Neural crest cell (in vitro differentiated cells): ENCODE measurements at places on chromosomes 16 and 17. TPM values are rescaled to one million over a fixed set of nuclear protein-coding genes. Genes with fewer than 3 reads are reported as not detected.

DNA sequence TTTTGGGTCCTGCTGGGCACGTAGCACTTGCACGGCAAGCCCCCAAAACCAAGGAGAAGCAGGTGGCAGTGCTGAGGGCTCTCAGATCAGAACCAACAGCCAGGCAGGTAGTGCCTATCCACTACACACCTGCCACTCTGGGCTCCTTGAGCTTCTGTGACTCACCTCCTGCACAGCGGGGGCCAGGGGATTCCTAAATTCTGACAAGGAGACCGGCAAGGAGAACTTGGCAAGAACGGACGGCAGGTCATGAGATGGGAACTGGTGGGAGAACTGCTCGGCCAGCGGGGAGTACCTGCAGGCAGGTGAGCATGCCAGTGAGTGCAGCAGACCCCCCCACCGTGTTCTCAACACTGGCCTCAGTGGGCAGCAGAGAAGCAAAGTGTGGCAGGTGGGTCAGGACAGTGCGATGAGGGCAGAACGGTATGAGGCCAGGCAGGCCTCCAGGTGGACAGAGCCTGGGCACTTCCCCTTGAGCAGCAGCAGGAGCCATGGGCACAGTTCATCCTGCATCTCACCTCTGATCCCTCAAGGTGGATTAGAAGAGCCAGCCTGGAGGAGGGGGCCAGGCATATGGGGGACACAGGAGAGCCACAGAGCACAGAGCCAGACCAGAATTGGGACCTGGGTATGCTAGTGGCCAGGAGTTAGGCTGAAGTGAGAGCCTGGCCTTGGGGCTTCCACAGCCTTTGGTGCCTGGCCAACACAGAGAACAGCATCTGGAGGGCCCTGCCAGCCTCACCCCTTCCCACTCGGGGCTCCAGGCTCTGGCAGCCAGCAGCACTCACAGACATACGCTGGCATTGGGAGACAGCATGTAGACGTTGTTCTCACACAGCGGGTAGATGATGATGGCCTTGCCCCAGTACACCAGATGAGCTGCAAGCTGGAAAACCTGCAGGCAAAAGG, 14.7 kb downstream of the MPG start:
- H3K4me1 ChIP-seq = peaks cover 12% of the 10 kb centered on the region
- DNase-seq = no peak
- H3K4me3 ChIP-seq = no peak overlapping the region
- no peaks in the 10 kb centered on the region for H3K27me3 ChIP-seq
- no peak overlapping the region for H3K27ac ChIP-seq

GRCh38 chr16:89257281-89257731, 39.8 kb downstream of the ZNF778 start:
- H3K36me3 ChIP-seq = peaks cover 4% of the 10 kb centered on the region

DNA sequence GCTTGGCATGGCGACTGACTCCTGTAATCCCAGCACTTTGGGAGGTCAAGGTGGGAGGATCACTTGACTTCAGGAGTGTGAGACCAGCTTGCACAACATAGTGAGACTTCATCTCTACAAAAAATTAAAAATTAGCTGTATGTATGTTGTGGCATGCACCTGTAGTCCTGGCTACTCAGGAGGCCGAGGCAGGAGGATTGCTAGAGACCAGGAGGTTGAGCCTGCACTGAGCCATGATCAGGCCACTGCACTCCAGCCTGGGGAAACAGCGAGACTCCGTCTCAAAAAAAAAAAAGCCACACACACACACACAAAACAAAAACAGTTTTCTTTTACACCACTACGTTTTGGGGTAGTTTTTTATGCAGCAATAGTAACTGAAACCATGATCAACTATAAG, 89.0 kb upstream of the DHX40 start:
- no peaks in the 10 kb centered on the region for H3K27me3 ChIP-seq
- no peak for DNase-seq
- no peak overlapping the region for H3K27ac ChIP-seq
- no peak overlapping the region for H3K4me3 ChIP-seq
- no peaks in the 10 kb centered on the region for H3K36me3 ChIP-seq

DNA sequence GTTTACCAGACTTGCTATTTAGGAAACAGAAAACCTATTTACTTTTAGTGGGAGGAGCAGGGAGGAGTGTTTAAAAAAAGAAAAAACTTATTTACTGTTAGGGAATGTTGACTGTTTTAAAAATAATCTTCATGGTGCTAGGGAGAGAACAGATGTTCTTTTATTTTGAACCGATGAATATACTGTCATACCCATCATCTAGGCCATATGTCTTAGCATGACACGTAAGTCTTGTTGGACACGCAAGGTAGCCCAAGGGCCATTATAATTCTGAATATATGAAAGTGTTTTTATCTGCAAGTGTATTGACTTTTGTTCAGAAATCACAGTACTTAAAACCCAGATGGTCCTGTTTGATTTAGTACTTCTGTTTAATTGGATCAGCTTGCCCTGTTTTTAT, 11.6 kb downstream of the WIPF2 start:
- peaks cover 4% of the 10 kb centered on the region for H3K36me3 ChIP-seq
- DNase-seq = no peak
- H3K27ac ChIP-seq = no peak overlapping the region
- H3K27me3 ChIP-seq = no peaks in the 10 kb centered on the region
- H3K4me3 ChIP-seq = no peak overlapping the region

- no peak overlapping the region for H3K27ac ChIP-seq
- H3K36me3 ChIP-seq = no peaks in the 10 kb centered on the region
- H3K27me3 ChIP-seq = peaks cover 8% of the 10 kb centered on the region
- H3K4me3 ChIP-seq = no peak overlapping the region
Measured at GRCh38 chr16:66468321-66468965, 41.3 kb downstream of the BEAN1 start.

- no peaks in the 10 kb centered on the region for H3K27me3 ChIP-seq
- H3K36me3 ChIP-seq = no peaks in the 10 kb centered on the region
- H3K27ac ChIP-seq = peak overlapping the region; percentile 4
- H3K4me3 ChIP-seq = no peak overlapping the region
Measured at GRCh38 chr17:6186998-6187397, 116.8 kb downstream of the WSCD1 start.

The RNF43 gene
- total RNA-seq = 2.0 and 3.2 TPM in 2 replicates

DNA sequence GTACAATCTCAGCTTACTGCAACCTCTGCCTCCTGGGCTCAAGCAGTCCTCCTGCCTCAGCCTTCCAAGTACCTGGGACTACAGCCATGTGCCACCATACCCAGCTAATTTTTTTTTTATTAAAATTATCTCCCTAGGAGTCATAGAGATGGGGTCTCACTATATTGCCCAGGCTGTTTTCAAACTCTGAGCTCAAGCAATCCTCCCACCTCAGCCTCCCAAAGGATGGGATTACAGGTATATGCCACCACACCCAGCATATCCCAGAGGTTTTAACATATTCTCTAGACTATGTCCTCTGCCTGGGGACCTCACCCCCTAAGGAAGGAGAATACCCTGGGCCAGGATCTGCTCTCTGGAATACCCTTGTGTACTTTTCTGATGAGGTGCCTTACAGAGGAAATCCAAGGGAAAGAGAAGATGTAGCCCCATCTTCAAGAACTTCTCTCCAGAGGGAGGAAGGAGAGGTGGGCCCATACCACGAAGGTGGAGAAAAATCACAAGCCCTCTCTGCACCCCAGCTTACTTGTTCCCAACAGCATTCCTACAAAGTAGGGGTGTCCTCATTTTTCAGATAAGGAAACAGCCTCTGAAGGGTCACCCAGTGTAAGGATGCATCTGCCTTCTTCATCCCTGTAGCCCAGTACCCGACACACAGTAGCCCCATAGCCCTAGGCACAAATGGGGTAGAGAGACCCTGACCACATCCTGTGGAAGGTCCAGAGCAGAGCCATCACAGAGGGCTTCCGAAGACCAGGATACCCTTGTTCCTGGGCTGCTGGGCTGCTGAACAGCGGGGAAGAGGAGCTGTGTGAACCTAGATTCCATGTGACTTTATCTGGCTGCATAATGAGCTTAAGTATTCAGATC, 151.6 kb downstream of the SOCS1 start:
- no peaks in the 10 kb centered on the region for H3K27me3 ChIP-seq
- H3K27ac ChIP-seq = no peak overlapping the region
- H3K4me3 ChIP-seq = no peak overlapping the region
- no peak for DNase-seq
- H3K4me1 ChIP-seq = peaks cover 19% of the 10 kb centered on the region

- H3K27ac ChIP-seq = peak overlapping the region; percentile 83
- peaks cover 9% of the 10 kb centered on the region for H3K36me3 ChIP-seq
- H3K27me3 ChIP-seq = no peaks in the 10 kb centered on the region
- no peak overlapping the region for H3K4me3 ChIP-seq
- DNase-seq = no peak
Measured at GRCh38 chr17:1447052-1447451, 9.0 kb downstream of the CRK start.

DNA sequence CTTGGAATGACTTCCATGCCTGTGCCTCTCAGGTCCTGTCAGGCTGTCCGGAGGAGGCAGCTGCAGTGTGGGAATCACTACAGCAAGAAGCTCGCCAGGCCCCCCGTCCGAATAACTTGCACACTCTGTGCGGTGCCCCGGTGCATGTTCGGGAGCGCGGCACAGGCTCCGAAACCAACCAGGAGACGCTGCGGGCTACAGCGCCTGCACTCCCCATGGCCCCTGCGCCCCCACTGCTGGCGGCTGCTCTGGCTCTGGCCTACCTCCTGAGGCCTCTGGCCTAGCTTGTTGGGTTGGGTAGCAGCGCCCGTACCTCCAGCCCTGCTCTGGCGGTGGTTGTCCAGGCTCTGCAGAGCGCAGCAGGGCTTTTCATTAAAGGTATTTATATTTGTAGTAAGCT, 1.3 kb downstream of the NRN1L start:
- peaks cover 2% of the 10 kb centered on the region for H3K36me3 ChIP-seq
- no peak overlapping the region for H3K4me3 ChIP-seq
- peaks cover 5% of the 10 kb centered on the region for H3K4me1 ChIP-seq
- no peaks in the 10 kb centered on the region for H3K27me3 ChIP-seq
- DNase-seq = no peak

The ZFPM1 gene
- total RNA-seq = 11.1 and 11.2 TPM in 2 replicates

- no peaks in the 10 kb centered on the region for H3K4me1 ChIP-seq
- H3K4me3 ChIP-seq = no peak overlapping the region
- H3K36me3 ChIP-seq = peaks cover 12% of the 10 kb centered on the region
- no peaks in the 10 kb centered on the region for H3K27me3 ChIP-seq
Measured at GRCh38 chr17:9536061-9536460, 39.6 kb downstream of the STX8 start.

The KCNG4 gene
- not detected in 2 replicates for total RNA-seq

DNA sequence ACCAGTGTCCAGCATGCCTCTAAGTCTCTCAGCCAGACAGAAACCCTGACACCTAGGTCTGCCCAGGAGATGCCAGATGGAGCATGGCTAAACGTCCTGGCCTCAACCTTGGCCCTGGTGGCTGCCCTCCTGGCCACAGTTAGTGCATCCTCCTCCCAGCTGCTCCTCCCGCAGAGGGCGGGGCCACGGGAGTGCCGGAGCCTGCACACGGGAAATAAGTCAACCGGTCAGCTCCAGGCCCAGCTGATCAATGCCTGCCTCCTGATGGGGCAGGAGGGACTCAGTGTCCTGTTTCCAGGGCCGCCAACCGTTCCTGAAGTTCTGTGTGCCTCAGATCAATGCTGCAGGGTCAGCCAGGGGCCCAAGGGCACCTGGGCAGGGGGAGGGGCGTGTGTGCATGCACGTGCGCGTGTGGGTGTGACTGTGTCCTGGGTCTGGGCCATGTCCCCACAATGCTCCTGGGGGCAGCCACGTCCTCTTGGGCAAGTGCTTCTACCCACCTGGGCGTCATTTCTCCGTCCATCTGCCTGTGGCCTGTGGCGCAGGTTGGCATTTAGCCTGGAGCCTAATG, 4.6 kb upstream of the KCNJ12 start:
- no peak for DNase-seq
- peaks cover 19% of the 10 kb centered on the region for H3K27me3 ChIP-seq
- no peak overlapping the region for H3K4me3 ChIP-seq

The SSTR5 gene
- not detected in 2 replicates for total RNA-seq

- H3K4me3 ChIP-seq = peak overlapping the region; percentile 89
- H3K27me3 ChIP-seq = peaks cover 7% of the 10 kb centered on the region
- H3K36me3 ChIP-seq = peaks cover 2% of the 10 kb centered on the region
- peak overlapping the region; percentile 90 for H3K27ac ChIP-seq
- peak; percentile 35 for DNase-seq
- H3K4me1 ChIP-seq = peaks cover 57% of the 10 kb centered on the region
Measured at GRCh38 chr16:87391324-87391949, 699 bp upstream of the MAP1LC3B start.

GRCh38 chr17:27049104-27049784, 244.7 kb upstream of the WSB1 start:
- no peaks in the 10 kb centered on the region for H3K27me3 ChIP-seq
- H3K4me3 ChIP-seq = no peak overlapping the region
- H3K36me3 ChIP-seq = peaks cover 16% of the 10 kb centered on the region
- no peak for DNase-seq

The ZNF205 gene
- 19.7 and 21.1 TPM in 2 replicates for total RNA-seq

The CD7 gene
- not detected in 2 replicates for total RNA-seq

GRCh38 chr17:43935926-43936261, 6.4 kb downstream of the PPY start:
- no peak for DNase-seq
- peaks cover 13% of the 10 kb centered on the region for H3K4me1 ChIP-seq
- no peak overlapping the region for H3K4me3 ChIP-seq
- no peaks in the 10 kb centered on the region for H3K36me3 ChIP-seq
- peaks cover 8% of the 10 kb centered on the region for H3K27me3 ChIP-seq
- no peak overlapping the region for H3K27ac ChIP-seq

DNA sequence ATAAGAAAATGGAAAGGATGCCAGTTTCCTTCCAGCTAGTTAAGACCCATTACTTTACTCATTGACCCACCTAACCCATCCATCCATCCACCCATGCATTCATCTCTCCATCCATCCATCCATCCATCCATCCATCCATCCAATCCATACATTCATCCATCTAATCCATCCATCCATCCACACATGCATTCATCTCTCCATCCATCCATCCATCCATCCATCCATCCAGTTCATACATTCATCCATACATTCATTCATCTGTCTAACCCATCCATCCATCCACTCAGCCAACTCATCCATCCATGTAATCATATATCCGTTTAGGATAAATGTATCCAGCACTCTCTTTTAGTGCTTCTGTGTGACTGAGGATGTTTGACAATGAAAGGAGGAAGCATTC, 178.8 kb upstream of the CACNG3 start:
- no peaks in the 10 kb centered on the region for H3K36me3 ChIP-seq
- no peak overlapping the region for H3K4me3 ChIP-seq
- no peak overlapping the region for H3K27ac ChIP-seq
- H3K27me3 ChIP-seq = peaks cover 4% of the 10 kb centered on the region
- H3K4me1 ChIP-seq = no peaks in the 10 kb centered on the region
- no peak for DNase-seq

DNA sequence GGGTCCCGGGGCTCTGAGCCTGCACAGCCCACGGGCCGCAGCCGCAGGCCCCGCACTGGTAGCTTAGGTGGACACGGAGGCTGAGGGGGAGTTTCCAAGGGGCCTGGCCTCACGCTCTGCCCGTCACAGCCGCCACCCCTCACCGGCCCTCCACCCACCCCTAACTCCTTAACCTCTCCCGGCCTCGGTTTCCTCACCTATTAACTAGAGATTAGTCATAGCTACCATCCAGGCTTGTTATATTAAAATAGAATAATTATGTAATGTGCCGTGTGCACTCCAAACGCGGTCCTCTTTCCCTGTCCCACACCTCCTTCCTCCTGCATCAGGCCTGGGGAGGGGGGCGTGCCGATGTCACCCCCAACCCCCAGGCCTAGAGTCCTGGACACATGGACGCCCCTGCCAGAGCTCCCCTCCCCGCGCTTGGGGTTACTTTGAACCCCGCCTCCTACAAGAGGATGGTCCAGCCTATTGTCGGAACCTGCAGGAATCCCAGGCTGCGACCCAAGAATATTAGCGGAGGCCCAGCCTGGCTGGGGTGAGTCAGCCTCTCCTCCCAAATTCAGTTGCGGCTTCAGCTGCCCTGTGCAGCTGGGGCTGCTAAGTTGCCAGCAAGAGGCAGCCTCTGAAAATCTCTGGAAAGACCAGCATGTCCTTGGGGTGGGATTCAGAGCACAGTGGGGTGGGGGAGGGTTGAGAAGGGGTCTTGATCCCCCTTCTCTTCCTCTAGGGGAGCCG, 17.3 kb downstream of the SOCS3 start:
- no peaks in the 10 kb centered on the region for H3K36me3 ChIP-seq
- H3K27me3 ChIP-seq = peaks cover 21% of the 10 kb centered on the region
- H3K4me3 ChIP-seq = peak overlapping the region; percentile 49
- peaks cover 4% of the 10 kb centered on the region for H3K4me1 ChIP-seq
